ENCODE measurements at places on chromosomes 1 and 21.

- DNase-seq: peak; percentile 26
Measured at GRCh38 chr1:178500936-178501554, 4.3 kb upstream of the CLEC20A start.

DNA sequence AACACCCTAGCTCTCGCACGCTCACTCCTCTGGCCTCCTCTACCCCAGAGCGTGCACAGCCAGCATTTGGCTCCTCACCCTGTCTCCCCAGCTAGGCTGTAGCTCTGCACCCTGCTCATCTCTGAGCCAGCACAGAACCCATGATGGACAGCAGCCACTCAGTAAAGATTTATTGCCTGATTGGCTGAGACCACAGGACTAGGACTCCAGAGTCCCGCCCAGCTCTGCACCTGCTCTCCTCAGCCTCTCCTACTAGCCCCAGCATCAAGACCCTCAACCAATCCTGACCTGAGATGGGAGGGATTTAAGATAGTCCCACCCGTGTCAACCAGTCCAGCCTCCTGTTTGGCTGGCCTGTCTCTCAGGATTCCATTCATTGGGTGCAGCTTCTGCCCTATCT, 9.3 kb downstream of the C1QB start:
- DNase-seq: no peak

DNA sequence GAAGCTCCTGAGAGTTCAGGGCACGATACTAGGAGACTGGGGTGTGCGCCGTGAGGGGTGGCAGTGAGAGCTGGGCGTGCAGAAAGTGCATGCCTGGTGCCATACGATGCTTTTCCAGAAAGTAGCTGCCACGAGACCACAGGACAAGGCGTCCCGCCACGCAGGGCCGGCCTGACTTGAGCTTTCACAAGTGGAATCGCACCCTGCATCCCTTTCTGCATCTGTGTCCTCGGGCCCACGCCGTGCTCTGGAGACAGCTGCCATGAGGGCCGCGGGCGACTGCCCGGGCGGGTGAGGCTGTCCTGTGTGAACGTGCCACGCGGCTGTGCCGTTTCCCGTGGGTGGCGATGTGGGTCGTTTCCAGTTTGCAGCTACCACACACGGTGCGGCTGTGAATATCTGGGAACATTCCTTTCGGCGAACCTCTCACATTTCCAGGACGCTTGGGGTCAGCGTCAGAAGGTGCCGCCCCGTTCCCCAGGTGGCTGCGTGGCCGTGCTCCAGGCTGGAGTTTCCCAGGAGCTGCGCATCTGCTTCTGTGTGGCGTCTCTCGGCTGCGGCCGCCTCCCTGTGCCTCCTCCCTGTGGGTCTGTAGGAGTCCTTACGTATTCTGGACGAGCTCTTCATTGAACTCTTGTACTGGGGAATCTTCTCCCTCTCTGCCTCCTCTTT, 1.0 kb upstream of the PERM1 start:
- no peak for DNase-seq

- no peak for DNase-seq
Measured at GRCh38 chr1:214445831-214446614, 105.4 kb downstream of the PTPN14 start.

DNA sequence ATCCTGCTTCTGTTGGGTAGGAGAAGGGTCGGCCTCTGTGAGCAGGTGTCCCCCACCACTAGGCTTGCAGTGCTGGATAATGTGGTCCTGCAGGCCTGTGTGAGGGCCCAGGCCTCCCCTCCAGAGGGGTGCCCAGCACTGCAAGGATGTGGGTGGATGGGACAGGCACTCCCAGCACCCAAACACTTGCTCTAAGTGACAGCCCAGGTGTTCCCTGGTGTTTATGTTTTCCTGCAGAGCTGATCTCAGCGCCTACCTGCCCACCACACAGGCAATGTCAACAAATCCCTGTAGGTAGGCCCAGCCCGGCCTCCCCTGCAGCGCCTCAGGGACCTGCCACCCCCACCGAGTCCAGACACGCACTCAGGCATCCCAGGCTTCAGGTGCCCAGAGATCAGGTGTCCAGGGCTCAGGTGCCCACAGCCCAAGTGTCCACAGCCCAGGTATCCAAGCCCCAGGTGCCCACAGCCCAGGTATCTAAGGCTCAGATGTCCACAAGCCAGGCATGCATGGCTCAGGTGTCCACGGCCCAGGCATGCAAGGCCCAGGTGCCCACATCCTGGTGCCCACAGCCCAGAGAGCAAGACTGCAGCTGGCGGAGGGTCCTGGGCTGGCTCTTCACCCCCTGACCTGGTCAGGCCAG, 59.2 kb downstream of the WNT9A start:
- peak; percentile 53 for DNase-seq

GRCh38 chr1:245226203-245226499, 71.4 kb downstream of the KIF26B start:
- no peak for DNase-seq

DNA sequence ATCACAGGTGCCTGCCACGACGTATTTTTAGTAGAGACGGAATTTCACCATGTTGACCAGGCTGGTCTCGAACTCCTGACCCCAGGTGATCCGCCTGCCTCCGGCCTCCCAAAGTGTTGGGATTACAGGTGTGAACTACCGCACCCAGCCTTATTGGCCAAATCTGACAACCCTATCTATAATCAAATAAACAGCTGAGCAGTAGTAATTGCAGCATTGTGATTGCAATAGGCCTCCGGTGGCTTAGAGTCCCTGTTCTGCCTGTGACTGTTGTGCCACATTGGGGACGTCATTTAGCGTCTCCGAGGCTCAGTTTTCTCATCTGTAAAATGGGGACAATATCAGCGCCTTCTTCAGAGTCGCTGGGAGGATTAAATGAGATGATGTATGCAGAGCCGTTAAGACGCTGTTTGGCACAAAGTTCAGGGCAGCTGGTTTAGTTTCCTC, 569 bp upstream of the CAPN2 start:
- no peak for DNase-seq

GRCh38 chr1:175862408-175862807, 119.0 kb upstream of the TNR start:
- DNase-seq: no peak

DNA sequence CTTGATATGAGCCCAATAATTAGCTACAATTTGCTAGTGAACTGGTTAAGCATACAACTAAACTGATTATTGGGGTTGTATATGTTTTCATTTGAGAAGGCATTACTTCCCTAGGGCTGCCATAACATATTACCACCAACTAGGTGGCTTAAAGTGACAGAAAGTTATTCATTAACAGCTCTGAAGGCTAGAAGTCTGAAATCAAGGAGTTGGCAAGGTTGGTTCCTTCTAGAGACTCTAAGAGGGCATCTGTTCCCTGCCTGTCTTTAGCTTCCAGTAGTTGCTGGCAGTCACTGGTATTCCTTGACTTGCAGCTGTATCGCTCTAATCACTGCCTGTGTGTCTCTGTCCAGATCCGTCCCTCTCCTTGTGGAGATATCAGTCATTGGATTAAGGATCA, 86.3 kb downstream of the LHX9 start:
- no peak for DNase-seq

All from right atrium auricular region (tissue), 2 donors.